Testis (tissue), 5 donors: ENCODE measurements at places on chromosomes 6 and 20.

DNA sequence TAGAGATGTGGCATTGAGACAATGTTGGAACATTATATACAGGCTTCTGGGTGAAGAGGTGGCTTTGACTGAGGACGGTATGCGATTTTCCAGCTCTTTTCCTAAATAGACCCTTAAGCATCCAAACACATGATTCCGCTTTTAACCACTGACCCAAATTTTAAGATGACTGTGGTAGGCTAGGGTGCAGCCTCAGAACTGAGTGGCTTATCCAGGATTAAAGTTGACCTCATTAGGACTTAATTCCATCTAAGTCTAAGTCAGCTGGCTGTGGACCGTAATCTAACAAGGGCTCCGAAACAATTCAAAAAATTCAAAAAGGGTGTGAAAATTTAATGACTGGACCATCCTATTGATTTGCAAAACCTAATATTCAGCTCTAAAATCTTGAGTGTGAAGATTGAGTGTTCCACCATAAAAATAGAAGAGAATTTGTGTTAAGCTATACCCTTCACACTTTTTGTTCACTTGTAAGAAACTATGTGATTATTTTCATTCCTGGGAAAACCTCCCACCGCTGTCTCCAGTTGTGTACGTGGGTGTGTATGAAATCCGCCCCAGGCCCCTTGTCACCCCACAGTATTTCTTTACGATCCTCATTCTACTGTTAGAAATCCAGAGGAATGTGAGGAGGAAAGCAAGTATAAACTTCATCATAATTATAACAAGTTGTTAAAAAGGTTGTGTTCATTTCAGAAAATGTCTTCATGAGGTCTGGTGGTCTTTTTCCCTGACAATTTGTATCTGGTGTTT, 2.7 kb downstream of the PCMTD2 start:
- no peak for DNase-seq

DNA sequence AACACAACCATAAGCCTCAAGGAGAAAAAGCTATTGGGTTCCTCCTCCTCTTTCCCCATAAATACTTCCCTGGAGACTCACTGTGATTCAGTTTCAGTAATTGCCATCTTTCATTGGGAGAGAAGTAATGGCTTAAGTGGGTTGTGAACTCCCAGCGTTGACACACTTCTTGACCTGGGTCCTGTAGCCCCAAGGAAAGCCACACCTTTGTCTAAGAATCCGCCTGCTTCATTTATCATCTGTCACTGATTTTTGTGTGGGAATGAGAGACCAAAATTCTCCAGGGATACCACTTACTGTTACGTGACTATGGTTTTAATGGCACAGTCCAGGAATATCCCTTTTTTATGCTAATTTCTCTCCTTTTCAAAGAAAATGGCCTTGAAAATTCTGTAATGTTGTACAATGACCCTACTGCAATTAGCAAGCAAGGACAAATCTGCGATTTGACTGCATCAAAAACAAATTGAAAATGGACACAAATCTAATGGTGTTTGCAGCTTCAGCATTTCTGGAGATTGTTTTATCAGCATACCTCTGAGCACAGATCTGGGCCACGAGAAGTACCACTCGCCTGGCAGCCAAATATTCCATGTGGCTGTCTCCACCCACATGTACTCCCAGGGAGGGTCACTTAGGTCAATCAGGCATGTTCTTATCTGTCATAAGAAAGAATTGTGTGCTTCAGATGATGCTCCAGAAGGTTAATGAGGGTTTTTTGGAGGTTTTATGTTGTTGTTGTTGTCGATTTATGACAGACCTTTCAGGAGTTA, 29.8 kb downstream of the DCBLD1 start:
- DNase-seq, result no peak

- no peak for DNase-seq
Measured at GRCh38 chr20:21162631-21163030, 36.7 kb downstream of the KIZ start.

GRCh38 chr20:21228511-21228910, 74.6 kb upstream of the XRN2 start:
- no peak for DNase-seq

DNA sequence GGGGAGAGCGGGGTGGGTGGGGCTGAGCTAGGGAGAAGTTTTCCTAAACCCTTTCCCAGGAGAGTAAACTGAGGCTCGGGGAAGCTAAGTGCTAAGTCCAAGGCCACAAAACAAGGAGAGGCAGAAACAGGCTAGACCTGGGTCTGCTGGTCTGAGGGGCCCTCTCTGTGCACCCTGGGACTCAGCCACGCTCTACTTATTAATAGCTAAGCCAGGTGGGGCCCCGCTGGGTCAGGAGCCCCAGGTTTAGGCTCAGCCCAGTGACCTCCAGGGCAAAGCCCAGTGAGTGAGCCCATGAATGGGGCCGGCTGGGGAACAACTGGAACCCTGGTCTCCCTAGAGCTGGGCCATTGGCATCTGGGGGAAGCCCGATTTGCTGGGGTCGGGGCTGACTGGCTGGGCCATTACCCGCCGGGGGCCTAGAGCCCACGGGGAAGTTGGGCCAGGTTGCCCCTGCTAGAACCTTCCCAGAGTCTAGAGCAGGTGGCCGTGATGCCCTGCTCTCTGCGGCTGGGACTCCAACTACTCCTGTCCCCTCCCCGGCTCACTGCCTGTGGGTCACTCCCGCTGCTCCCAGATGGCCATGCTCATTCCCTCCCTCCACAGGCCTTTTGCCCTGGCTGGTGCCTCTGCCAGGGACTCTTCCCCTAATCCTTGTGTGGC, 24.1 kb upstream of the NOL4L start:
- no peak for DNase-seq

- no peak for DNase-seq
Measured at GRCh38 chr6:27889275-27889627, 22.9 kb downstream of the OR2B2 start.

DNA sequence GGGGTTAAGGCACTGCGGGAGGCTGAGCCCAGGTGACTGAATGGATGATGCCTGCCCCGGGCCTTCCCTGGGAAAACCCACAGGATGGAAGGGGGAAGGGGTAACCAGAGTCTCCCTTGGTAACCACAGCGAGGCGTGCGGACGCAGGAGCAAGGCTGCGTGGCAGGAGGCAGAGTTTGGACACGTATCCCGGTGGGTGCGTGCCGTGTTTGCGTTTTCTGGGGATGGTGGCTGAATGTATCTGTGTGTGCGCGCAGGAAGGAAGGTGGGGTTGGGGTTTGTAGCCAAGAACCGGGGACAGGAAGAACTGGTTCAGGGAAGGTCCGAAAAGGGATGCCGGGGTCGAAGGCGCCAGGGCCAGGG, 1.8 kb downstream of the MDGA1 start:
- DNase-seq, result no peak

DNA sequence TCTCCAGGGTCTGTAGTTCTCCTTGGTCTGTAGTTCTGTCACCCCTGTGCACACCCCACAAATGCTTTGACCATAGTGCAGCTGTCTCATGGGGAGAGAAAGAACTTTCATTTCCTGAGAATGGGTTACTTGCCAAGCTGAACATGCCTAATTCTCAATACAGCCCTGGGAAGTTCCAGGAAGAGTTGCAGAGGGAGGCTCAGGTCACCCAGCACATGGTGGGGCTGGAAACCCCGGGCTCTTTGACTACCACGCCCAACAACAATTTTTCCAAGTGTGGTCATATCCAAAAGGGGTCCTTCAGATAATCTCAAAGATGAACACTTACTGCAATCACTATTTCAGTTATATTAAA, 2.2 kb upstream of the PTPRA start:
- no peak for DNase-seq
